ENCODE measurements at places on chromosomes 11 and 22. TPM values are rescaled to one million over a fixed set of nuclear protein-coding genes. Genes with fewer than 3 reads are reported as not detected.

MS4A2 gene
- total RNA-seq = not detected

CSF2RB gene
- total RNA-seq = 1.3 TPM

DNA sequence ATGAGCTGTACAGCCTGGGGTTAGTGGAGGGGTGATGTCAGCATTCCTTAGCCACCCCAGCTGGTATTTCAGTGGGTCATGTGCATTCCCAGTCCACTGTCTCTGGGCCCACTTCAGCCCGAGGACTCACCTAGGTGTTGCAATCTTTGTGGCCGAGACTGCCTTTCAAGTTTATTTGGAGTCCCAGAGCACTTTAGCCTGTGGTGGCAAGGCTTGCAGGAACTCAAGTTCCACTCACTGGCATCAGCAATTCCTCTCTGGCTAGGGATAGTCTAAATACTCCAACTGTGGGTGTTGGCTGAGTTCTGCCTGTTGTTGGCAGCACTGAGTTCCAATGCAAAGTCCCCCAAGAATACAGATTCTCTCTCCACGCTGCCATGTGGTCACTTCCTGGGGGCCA lies 191.6 kb upstream of the PGR start:
- DNase-seq = no peak

DNA sequence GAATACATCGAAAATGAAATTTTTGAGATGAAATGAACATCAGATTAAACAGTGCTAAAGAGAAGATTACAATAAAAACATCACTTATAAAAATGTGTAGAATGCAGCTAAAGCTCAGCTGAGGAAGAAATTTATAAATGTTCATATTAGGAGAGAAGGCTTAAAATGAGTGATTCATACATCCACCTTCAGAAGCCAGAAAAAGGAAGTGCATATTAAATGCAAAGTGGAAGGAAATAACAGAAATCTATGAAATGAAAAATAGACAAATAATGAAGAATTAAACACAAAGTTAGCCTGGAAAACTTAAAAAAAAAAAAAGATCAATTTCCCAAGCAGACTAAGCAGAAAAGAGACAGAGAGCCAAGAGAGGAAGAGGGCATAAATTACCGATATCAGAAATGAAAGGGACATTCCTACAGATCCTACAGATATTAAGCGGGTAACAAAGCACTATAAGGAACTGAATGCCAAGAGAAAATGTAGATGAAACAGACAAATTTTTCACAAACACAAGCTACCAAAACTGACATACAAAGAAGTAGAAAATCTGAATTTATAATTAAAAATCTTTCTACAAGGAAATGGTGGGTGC lies 7.2 kb upstream of the MOB2 start:
- DNase-seq = no peak

MMP12 gene
- not detected for total RNA-seq

- DNase-seq = no peak
Measured at GRCh38 chr11:30545507-30545906, 40.6 kb downstream of the MPPED2 start.

UPK3A gene
- total RNA-seq = not detected

MYO7A gene
- not detected for total RNA-seq

DNA sequence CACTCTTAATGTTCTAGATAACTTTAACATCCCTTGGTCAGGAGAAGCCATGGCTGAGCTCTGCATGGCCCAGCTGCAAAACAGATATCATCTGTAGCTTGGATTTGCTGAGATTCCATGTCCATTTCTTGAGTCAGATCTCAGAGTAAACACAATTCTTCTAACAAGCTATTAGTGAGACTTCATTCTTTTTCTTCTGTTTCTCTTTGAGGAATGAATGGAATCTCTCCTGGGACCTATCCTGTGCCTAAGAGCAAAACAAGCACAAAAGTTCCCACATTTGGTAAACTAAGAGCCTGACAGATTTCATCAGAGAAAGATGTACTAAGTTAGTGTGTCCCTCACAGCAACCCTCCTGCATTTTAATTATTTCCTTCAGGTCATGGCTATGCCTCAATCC lies 142.8 kb downstream of the MAML2 start:
- DNase-seq = no peak

- no peak for DNase-seq
Measured at GRCh38 chr11:45534132-45534531, 131.3 kb downstream of the CHST1 start.

DNA sequence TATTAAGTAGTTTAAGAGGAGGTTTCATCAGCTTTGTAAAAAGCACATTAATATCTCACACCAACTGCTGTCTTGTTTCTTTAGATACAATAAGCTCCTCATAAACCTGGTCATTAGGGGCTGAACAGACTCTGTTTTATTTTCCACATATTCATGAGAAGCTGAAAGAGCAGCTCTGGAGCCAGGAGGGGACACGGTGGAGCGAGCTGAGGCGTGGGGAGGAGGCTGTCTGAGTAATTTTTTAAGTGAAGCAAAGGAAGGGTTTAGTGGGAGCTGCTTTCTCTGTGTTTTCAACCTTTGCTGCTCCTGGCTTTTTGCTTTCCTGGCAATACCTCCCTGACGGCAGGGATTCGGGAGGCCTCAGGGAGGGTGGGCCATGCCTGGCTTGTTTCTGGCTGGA lies 67.0 kb upstream of the EIF3D start:
- DNase-seq = no peak

GRCh38 chr11:125233116-125233515 lies 68.6 kb downstream of the PKNOX2 start:
- no peak for DNase-seq
